ENCODE measurements at places on chromosomes 7 and 10. TPM values are rescaled to one million over a fixed set of nuclear protein-coding genes. Genes with fewer than 3 reads are reported as not detected.

The SLF2 gene
- 49.2 TPM for total RNA-seq

The PROSER2 gene
- 3.1 TPM for total RNA-seq

The GDF10 gene
- 6.4 TPM for total RNA-seq

The TMEM196 gene
- total RNA-seq: 2.4 TPM

The LYZL2 gene
- total RNA-seq: not detected

The SPDYE11 gene
- total RNA-seq: 0.06 TPM

The RNF148 gene
- total RNA-seq: 1.6 TPM

The ITPRID1 gene
- total RNA-seq: 0.11 TPM

The KLF6 gene
- total RNA-seq: 70.3 TPM

The C10orf90 gene
- 1.7 TPM for total RNA-seq

The PRLHR gene
- total RNA-seq: 0.69 TPM

The FGL2 gene
- total RNA-seq: 135 TPM

The KLLN gene
- total RNA-seq: 0.69 TPM

The TUBAL3 gene
- total RNA-seq: not detected

The SOSTDC1 gene
- 22.3 TPM for total RNA-seq

The STEAP4 gene
- 3.7 TPM for total RNA-seq

The SORBS1 gene
- total RNA-seq: 95.1 TPM

The SFTPA1 gene
- not detected for total RNA-seq

The KLHL7 gene
- 78.3 TPM for total RNA-seq

The PDCD4 gene
- total RNA-seq: 81.8 TPM

The TAS2R5 gene
- total RNA-seq: 3.5 TPM

The UCN3 gene
- 0.17 TPM for total RNA-seq

The HOXA2 gene
- 4.4 TPM for total RNA-seq

The STOX1 gene
- total RNA-seq: 14.4 TPM

The MEIG1 gene
- total RNA-seq: 1.2 TPM

The OR2A12 gene
- total RNA-seq: not detected

Measured in spinal cord (tissue), 10 donors.